NCI-H460 (cell line): ENCODE measurements at places on chromosomes 1 and 21.

DNA sequence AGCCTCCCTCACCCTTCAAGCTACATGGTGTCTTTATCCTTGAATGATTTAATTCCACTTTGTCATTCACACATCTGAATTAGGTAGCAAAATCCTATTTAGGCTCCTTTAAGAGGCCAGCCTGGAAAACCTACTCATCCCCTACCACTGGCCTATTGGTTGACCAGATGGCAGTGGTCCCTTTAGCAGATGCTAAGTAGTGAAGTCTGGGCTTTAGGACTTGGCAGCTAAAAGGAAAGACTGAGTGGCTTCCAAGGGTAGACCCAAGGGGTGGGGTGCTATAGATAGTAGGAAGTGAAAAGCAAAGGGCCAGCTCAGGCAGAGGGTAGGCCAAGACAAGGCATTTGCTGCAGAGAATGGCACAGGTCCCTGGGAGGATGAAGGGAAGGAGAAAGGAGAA is 46.6 kb downstream of the KCNJ6 start:
- DNase-seq = no peak

DNA sequence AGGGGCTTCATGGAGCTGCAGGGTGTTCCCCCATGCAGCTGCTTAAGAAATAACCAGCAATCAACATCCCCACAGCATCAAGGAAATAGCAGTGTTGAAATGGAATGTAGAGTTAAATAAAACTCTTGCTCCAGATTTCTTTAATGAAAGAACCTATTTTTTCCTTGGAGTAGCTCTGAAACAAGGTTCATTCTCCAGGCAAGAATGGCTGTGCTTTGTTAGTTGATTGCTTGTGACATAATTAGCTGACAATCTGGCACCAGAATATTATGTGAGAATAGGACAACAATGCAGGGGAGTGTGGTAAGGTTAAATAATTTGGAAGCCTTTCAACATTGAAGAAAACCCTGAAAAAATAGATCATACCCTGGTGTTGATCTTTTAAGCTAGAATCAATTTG is 254.2 kb upstream of the RRP15 start:
- no peak for DNase-seq

DNA sequence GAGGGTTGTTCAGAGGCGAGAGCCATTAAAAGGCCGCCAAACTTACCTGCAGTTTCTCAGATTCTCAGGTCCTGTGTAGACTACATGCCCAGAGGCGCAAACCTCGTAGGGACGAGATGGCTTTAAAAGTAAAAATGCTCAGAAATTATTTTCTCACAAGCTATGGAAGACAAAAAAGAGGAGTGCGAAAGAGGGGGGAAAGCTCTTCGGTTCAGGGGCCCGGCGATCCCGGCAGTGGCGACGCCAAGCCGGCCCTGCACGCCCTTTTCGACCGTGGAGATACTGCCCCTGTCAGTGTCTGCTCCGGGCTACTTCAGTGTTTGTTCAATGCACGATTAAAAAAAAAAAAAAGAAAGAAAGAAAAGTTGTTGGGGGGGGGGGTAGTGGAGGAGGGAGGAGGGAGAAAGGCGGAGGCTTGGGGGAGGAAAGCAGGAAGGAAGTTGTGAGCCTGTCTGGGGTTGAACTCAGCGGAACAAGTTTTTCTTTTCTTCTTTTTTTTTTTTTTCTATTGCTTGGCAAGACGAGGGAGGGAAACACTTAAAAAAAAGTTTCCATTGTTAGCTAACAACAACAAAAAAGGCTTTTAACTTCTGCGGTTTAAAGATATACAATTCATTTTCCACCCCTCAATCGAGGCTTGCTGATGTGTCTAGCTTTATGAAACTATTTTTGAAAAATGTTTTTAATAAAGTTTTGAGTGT is at the start of gene ITPKB:
Gene ITPKB (minus strand): TSS at position 288 of the 701 bp plus-strand sequence. CDS start 1,824 bp downstream, outside the sequence.
- no peak for DNase-seq

GRCh38 chr1:160205242-160206035 is at the start of gene PEA15:
Gene PEA15 (plus strand): TSS chr1:160205384. CDS start chr1:160211545, 6,161 bp downstream.
- DNase-seq = peak; percentile 73

DNA sequence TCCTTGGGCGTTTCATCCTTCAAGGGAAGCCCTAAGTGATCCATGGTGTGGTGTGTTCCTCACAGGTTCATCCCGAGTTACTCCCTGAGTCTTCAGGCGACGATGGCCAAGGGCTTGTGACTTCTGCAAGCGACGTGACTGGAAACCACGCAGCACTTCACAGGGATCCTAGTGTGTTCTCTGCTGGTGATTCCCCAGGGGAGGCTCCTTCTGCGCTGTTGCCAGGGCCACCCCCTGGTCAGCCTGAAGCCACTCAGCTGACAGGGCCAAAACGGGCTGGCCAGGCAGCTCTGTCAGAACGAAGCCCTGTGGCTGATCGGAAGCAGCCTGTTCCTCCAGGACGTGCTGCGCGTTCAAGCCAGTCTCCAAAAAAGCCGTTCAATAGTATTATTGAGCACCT is 71.5 kb downstream of the VPS26C start:
- DNase-seq = no peak

DNA sequence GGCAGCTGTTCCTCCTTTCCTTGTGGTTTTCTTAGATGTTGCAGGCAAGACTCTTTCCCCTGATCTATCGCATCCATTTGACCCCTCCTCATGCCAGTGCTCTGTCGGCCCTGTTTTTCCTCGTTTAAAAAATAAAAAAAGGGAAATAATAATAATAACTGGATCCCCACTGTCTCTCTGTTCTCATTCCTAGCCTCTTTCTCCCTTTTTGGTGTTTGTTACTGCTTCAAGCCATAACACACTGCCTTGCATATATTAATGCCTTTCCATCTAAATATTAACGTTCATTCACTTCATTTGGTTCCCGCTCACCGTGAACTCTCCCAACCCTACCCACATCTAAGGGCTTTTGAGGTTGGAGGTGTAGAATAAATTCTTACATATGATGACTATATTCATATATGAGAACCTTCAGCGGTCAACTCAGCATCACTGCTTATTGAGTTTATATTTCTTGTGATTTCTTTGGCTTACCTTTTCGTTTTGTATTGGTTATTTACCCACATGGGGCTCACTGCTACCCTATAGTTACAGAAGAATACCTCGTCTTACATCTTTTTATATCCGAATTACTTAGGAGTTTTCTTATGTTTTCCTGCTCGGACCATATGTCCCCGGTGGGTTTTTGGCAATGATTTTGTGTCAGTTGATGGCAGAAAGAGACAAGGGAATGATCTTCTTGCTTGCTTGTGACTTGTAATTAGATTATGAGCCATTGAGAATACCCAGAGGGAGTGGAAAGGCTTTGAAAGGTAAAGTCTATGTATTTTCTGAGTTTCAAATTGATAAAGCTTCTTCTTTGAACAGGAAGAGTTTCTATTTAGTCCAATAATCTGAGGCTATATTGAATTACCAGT is 805 bp downstream of the ATG4C start:
- no peak for DNase-seq

- DNase-seq = no peak
Measured at GRCh38 chr1:3883194-3883925, 16.7 kb downstream of the C1orf174 start.

GRCh38 chr1:167043752-167044488 is 46.3 kb downstream of the GPA33 start:
- DNase-seq = peak; percentile 38

DNA sequence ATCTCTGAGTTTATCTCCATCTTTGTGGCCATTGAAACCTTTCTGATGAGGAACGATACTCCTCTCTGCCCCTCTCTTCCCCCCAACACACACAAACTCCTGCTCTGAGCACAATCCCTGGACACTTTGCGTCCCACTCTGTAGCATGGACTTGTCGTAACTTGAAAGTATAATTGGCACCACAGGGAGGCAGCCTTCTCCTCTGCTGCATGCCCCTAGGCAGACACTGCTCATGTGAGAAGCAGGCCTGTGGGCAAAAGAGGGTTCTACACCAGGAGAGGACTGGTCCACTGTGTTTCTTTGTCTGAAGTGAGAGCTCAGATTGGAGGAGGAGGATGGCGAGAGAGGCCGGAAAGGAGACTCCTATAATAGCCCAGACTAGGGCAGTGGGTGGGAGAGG is 3.8 kb upstream of the PARS2 start:
- no peak for DNase-seq

- no peak for DNase-seq
Measured at GRCh38 chr1:72140222-72140621, 142.1 kb downstream of the NEGR1 start.

- DNase-seq = no peak
Measured at GRCh38 chr1:21340230-21340945, 50.1 kb upstream of the ECE1 start.

GRCh38 chr1:164092603-164093353 is 466.2 kb upstream of the PBX1 start:
- no peak for DNase-seq
